ENCODE measurements at places on chromosomes 3 and 15.

DNA sequence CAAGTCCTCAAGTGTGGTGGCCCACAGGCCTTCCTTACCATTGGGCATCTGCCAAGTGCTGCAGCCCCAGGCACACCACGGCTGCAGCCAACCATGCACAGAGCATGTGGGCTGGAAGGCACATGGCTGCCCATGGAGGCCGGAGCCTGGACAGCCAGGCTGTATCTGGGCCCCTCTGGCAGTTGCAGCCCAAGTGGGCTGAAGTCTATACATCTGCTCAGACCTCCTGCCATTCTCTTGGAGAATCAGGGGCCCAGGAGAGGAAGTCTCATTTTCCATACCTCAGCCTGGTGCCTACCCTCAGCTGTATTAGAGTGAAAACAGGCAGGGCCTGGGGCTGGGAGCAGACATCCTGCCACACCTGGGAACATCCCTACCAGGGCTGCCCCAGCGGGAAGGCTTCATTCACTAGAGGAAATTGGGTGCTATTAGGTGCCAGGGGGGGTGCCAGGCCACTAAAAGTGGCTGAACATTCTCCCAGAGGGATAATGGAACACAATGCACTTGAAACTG, 48.0 kb upstream of the SLCO2A1 start:
- no peak for DNase-seq

DNA sequence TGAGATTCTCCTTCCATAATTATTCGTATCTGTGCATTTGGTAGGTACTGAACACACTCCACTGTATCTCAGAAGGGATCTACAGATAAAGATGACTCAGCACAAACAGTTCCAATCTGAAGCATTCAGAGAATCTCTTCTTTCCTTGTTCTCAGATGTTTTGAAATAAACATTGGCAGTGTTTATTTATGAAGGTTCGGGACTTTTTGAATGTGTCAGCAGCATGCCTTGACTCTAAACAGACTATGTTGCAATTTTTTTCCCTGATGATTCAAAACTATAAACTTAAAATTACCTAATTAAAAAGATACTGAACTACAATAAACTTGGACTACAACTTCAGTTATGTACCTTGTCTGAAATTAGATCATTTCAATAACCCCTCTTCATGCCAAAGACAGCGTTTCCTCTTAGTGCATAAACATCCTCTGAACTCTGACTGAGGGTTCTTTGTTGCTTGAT, 612.9 kb upstream of the TBL1XR1 start:
- DNase-seq = no peak

DNA sequence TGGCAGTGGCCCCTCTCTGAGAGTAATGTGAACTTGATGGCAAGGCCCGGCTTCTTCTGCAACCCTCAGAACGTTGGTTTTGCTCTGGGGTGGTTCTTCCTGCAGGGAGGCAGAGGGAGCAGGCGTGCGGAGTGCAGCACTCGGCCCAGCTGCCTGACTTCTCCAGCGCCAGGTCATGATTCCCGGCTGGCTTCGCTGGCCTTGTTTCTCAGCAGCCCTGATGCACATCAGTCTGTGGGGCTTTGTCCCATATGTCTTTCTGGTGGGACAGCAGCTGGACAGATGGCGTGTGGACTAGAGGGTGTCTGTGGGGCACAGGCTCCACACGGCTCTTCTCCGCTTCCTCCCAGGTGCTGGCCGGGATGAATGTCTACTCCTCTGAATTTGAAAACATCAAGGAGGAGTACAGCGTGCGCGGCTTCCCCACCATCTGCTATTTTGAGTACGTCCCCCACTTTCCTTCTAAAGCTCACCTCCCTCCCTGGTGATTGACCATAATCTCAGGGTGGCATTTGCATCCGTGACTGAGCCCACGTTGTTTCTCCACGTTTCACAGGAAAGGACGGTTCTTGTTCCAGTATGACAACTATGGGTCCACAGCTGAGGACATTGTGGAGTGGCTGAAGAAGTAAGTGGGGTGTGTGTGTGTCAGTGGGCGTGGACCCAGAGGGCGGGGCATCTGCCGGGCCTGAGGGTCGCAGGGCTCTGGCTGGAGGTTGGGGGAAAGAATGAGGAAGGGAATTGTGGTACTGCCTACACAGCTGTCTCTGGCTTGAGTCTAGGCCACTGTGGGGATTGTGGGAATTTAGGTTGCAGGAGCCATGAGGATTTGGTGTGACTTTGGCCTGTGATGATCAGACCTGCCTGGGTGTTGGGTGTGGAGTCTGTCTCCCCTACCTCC, 57.1 kb downstream of the PDIA5 start:
- DNase-seq = no peak

DNA sequence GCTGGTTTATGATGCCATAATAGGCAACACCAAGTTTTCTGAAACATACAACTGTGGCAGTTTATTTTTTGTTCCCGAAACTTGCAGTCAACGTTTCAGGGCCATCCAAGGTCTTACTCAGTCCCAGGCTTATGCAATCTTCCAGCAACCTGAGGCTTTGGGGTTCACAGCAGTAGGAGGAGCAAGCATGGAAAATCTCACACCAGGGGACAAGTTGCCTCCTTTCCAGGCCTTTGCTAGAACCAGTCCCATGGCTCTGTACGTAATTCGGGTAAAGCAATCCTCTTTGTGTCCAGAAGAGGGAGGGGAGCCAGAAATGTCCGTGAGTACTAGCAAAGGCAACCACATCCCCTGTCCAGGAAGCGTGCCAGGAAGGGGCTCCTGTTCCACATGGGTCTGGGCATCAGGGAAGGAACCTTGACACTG, 4.7 kb upstream of the FAM240A start:
- peak; percentile 17 for DNase-seq

DNA sequence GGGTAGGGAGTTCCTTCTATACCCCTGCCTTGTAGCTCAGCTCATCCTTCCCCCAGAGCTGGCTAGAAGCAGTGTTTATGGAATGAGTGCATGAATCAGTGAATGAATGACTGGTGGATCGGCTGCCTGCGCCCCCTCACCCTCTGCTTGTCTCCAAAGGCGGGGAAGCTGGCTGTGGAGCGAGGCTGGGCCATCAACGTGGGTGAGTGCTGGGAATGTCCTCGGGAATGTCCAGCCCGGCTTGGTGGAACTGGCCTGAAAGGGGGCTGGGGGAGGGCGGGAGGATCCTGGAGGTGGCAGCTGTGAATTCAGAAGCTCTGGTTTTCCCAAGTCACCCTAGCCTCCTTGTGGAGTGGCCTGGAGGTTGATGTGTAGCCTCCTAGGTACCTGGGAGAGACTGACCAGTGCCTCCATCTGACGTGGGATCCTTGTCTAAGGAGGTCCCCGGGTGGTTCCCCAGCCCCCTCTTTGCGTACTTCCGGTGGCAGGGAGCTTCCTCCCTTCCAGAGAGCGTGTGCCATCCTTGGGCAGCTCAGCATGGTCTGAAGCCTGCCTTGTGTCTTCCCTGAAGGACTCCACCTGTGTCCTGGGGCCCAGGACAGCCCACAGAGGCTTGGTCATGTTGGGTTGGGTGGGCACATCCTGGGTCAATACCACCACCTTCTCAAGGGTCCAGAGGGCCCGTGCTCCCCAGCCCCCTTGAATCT, 18.4 kb downstream of the HDAC11 start:
- no peak for DNase-seq

DNA sequence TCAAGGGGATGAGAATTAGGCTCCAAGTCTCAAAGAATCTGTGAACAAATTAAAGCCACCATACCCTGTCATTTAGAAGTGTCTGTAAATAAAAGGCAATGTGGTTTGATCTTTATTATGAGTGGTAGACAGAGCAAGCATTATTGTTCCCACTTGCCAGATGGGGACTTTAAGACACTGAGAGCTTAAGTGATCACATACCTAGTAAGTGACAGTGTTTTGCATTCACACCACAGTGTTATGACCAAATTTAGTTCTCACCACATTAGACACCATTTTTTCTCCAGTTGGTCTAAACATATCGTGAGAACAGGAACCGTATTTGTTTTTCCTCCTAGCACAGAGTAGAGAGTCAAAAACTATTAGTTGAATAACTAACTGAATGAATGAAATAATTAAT, 13.2 kb upstream of the ZBED2 start:
- no peak for DNase-seq

DNA sequence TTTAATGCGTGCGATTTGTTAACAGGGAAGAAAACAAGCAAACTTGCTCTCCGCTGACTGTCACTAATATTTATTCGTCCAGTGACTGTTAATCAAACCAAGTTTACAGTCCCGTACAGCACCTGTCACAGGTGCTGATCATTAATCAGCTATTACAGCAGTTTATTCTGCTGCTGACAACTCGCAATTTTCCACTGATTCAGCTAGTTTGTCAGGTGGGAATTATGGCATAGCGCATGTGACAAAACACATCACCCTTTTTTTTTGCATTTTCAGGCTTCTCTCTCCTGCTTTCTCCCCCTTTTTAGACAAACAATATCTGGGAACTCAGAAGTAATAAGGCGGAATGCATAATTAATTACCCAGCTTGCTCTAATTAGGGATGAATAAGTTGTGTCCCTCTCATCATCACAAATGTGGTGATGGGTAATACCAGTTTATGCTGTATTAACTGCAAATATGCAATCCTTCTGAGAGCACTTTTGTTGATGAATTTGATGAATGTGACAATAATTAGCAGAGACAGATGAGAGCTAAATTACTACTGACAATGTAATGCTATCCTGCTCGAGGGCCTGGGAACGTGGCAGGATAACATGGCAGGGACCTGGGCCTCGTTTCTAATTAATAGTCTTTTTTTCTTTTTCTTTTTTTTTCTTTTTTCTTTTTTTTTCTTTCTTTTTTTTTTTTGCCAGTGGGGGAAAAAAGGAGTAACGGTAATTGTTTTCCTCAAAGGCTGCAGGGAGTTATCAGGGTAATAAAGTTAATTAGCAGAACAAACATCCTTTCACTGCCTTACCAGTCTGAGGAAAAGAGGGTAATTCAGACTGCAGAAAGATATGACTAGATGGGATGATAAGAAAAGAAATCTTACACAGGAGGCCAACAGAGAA, 150.3 kb upstream of the SOX2 start:
- no peak for DNase-seq

DNA sequence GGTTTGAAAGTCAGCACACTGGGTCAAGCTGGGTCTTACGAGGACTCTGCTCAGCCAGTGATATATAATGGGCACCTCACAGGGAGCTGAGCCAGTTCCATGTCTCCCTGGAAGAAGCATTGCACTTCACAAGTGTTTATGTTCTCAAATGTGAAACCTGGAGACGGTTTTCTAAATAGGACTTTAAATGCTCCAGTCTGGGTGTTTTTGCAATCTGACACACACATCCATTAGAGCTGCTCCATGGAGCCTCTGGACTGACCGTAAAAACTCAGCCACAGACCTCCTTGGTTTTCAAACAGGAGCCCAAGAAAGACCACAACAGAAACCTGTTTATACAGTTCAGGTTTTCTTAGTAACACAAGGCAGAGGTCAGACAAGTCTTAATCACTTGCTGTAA, 201.3 kb upstream of the LRIG1 start:
- DNase-seq = no peak

DNA sequence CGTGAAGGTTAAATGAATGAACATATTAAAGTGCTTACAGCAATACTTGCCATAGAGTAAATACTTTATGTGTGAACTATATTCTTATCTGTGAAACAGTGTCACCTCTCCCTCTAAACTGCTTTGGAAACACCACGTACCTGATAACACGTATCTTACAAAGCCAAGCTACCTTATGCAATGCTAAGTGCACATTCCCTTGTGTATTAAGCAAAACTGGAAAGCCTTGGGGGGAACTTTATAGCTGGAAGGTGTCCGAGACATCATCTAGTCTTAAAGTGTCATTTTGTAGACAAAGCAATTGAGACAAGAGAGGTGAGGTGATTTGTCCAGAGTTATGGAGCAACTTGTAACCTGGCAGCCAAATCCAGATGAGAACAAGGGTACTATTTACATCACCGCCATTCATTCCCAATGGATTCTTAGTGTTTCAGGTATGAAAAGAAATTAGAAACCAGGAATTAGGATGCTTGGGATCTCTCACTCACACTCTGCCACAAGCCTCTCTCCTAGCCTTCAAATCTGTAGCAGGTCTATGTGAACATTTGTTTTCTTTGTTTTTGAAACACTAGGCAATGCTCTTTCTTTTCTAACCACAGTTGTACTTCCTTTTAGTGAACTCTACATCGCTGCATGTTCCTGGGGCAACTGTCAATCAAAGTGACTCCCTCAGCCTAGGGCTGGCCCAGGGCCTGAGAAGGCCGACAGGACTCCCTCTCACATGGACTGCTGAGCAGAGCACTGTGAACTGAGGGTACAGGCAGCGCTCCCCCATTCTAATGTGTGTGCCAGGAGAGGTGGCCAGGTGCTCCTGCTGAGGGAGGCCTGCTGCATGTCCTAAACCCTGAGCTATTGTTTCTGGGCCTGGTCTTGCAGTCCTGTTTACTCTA, 13.9 kb upstream of the MGLL start:
- DNase-seq = no peak

DNA sequence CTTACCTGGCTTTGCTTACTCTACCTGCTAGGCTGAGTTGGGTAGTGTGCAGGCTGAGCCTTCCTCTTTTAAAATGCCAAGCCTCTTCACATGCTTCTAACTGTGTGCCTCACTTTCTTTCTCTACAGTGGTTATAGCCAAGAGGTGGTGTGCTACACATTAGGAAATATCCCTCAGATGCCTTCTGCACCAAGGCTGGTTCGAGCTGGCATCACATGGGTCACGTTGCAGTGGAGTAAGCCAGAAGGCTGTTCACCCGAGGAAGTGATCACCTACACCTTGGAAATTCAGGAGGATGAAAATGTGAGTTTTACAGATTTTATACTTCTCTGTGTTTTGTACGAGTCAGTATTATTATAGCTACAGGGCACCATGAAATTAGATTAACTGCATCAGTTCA, 117.8 kb downstream of the GHSR start:
- no peak for DNase-seq

GRCh38 chr3:60588806-60589205, 662.4 kb downstream of the FHIT start:
- no peak for DNase-seq

Measured in Kasumi-1 (cell line).